ENCODE measurements at places on chromosomes 5 and 9.

DNA sequence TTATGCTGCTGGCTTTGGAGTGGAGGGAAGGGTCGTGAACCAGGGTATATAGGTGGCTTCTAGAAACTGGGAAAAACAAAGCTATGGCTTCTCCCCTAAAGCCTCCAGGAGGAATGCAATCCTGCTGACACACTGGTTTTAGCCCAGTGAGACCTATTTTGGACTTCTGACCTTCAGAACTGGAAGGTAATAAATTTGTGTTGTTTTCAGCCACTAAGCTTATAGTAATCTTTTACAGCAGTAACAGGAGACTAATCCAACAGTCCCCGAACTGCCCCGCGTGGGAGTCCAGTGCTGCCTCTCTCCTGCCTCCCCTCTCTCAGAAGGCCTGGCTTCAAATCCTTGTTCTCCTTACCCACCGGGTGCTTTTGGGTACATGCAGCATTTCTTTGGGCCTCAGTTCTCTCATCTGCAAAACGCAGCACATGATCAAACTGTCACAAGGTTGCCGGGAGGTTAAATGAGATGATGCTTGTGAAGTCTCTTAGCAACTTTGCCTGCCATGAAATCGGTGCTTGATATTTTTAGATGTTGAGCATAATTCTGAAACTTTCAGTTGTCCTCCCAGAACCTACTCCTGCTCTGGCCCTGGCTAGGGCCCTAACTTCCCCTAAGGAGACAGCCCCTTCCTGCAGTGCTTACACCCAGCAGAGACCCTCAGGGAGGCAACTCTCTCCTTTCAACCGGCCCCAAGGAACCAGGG is 127.3 kb upstream of the BOD1 start:
- no peak for DNase-seq

DNA sequence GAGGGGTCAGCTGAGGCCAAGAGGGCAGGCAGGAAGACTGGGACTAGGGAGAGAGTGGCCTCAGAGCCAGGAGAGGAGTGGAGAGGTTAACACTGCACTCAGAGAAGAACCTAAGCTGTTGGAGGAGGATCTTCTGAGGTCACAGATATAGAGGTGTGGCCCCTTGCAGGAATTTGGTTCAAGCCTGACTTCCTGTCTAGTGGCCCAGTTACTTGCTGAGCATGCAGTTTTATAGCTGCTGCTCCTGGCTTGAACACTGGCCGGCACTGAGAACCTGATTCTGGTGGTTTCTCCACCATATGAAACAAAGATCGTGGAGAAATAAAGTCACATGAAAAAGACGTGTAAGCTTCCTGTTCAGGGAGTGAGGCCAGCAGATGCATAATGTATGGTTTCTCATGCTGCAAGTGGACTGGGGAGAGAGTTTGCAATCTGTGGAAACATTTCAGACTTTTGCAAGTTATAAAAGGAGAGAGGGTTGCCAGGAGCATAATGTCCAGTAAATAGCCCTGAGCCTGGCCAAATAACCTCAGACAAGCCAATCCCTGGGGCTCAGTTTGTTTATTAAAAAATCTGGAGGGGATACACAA is 82.6 kb downstream of the GALNT10 start:
- DNase-seq, result no peak

DNA sequence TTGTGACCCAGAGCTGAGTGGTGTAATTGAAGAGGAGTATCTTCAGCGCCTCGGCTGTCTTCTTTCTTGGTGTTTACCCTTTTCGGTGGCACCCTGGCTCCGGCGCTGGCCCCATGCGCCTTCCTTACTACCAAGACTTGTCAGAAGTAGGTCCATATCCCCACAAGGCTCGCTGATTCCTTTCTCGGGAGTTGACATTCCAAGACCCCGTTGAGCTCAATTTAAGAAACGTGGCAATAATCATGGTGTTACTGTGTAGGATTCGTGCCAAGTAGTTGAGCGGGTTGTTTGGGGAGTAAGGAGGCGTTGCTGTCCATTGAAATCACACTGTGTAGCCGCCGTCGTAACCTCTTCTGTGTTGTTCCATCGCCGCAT is 795 bp downstream of the NDUFAF2 start:
- no peak for DNase-seq

DNA sequence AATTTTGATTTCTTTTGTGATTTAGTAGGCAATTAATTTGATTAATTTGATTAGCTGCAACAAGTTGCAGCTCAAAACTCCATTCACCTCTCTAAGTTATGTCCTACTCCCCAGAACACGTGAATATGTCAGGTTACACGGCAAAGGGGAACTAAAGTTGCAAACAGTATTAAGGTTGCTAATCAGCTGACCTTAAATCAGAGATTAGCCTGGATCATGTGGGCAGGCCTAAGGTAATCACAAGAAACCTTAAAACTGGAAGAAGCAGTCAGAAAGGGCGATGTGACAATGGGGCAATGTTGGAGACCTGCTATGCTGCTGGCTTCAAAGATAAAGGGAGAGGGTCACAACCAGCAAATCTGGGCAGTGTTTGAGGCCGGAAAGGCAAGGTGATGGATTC is 47.3 kb upstream of the ANXA1 start:
- DNase-seq, result no peak

DNA sequence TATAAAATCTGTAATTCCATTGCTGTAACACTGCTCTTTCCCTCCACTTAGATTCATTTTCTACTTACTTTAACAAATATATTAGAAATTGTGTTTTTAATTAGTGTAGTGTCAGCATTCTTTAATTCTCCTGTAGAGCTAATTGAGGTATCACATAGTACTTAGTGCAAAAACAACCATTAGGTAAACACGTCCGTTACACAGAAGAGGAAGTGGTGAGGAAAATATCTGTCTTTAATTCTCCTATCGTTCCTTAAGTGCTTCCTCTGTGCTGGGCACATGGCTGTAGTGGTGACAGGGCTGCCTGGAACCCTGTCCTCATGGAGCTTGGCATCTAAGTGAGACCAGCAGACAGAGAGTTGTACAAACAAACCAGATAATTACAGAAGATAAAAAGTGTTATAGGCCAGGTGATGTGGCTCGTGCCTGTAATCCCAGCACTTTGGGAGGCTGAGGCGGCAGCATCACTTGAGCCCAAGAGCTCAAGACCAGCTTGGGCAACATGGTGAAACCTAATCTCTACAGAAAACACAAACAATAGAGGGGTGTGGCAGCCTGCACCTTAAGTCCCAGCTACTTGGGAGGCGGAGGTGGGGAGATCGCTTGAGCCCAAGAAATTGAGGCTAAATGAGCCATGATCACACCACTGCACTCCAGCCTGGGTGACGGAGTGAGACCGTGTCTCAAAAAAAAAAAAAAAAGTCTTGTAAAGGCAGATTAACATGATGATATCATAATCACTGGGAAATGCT is 36.4 kb downstream of the PARP8 start:
- DNase-seq, result no peak

DNA sequence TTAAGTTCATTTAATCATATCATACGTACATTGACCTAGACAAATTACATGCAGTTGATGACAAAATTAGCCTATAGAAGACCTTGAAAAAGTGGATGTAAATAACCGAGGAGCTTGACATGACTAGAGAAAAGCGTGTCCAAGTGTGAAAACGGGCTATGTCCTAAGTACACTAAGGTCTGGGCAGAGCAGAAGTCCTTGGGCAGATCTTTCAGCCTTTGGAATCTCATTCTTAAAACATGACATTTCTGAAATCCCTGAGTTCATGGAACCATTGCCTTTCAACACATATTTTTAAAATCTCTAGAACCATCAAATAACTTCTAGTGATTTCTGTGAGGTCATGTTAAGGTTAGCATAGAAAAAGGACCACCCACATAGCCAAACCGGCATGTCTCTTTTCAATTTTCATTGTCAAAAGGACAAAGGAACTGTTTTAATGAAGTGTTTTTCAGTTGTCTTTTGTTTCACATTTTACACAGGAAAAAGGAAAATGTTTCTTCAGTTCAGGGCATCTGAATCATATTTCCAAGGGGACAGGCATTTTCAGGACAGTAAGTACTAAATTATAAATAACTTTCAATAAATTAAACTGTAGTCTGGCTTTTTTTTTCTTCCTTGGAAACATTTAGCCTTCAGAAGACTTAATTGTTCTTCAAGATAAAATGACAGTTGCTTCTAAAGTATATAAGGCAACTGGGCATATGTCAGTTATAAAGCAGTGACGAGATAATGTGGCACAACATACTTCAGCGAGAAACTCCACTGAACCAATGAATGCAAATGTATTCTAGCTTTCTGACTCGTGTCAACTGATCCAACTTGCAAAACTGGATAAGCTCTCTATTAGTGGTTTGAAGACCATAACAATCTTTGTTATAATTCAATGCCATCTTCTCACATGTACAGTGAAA is 416.8 kb downstream of the NFIB start:
- DNase-seq, result no peak

DNA sequence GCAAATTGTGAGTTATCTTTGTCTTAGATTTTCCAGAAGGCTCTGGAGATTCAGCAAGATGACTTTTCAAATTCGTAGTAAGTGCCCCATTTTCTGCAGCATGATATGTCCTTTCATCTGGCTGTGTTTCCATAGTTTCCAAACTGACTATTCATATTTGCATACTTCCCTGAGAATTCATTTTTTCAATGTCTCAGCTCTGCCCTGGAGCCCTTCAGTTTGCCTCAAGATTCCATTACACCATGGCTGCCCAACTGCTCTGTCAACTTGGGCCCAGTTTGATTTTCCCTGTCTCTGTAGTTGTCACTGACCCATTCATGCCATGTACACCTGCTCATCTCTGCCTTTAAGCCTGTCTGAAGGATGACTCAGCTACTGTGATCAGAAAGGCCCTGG is 94.2 kb upstream of the RUSC2 start:
- no peak for DNase-seq

DNA sequence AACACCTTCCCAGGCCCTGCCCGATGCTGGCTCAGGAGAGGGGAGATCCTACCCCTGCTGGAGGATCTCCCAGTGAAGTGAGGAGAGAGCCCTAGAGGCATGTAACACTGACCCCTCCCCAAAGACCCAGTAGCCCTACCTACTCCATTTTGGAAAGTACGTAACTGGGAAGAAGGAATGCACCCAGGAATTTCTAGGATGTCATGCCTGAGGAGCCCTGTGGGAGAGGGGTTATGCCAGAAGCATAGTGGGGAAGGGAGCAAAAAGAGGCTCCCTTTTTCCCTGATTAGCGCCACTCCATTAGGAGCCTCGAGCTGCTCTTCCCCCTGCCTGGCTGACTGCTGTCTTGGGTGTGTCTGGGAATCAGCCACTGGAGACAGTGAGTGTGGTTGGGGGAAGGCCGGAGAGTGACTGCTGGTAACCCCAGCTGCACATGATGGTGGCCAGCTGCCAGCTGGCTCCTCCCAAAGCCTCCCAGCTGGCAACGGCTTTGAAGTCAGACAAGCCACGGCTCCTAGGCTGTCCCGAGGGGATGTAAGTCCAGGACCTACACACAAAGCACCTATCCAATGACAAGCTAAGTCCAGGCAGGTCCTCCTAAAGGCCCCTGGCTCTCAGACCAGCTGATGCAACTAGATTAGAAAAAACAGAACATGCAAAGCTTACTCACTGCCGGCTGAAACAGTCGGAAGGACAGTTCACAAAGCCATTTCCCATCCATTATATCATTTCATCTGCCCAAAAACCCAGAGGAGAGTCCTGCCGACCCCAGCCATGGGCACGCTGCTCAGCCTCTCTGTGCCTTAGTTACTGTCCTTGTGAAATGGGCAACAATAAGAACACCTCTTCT is 136.5 kb upstream of the ABCA1 start:
- no peak for DNase-seq

DNA sequence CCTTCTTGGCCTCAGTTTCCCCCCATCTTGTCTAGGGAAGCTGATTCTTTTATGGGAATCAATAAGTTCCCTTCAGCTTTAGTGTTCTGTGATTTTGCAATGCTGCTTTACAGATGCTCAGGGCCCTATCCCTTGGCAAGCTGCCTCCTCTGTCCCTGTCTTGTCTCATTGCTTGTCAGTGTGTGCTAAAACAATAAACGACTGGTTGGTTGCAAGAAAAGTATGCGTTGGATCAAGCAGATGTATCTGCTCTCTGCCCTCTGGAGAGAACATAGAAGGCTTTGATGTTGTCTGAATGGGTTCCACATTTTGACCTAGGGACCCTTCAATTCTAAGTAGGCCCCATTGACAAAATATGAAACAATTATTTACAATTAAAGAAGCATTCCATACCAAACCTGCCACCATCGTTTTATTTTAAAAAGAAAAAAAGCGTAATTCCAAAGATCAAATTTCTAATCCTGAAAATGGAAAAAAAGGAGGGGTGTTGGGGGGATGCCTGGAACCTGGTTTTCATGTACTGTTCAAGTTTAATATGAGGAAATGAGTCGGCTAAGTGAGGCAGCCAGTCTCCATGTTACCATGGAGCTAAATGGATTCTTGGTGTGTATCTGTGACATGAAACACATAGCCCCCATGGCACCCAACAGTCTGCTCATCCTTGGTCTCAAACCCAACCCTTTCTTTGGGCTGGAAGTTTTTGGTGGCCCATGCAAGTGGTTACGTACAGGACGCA is 31.2 kb upstream of the TARS1 start:
- no peak for DNase-seq

GRCh38 chr9:68552700-68553476 is 12.2 kb upstream of the TMEM252 start:
- no peak for DNase-seq

- DNase-seq, result no peak
These were observed 14.7 kb downstream of the DIAPH1 start for GRCh38 chr5:141603923-141604717.

GRCh38 chr9:127805620-127806019 is 2.9 kb downstream of the FPGS start:
- DNase-seq, result no peak

DNA sequence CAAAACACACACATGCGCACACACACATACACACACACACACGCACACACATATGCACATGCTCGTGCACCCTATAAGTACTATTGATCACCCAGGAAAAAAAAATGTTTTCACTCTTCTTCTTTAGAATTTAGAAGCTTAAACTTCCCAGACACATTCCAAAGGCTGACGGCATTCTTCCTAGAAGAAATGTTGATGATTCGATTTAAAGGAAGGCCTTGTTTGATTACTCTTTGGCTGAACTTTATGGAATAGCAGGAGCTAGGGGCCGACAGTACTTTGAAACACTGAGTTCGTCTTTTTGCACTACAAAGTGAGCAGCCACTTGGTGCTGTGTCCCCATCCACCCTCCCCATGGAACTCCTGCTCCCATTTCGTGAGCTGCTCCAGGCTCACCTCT is 113.2 kb downstream of the EGFLAM start:
- DNase-seq, result no peak

- DNase-seq, result no peak
These were observed 134.6 kb downstream of the PHF2 start for GRCh38 chr9:93711002-93711401.

DNA sequence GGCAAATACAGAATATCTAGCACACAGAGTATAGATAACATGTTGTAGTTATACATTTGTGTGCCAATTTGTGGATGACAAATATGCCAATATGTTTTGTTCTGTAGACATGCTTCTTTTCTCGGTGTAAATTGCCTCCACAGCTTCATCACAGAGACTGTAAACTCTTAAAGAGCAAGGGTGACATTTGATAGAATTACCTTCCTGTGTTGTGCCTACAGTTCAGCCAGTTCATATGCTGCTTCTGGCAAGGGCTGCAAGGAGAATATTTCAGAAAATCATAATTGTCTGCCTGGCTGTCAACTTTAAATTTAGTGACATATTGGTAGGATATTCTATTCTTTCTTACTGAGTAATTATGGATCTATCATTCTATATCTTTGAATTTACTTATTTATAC is 155.1 kb downstream of the MAT2B start:
- no peak for DNase-seq
